IMR-90 (cell line): ENCODE measurements at places on chromosomes 12 and 14. TPM values are rescaled to one million over a fixed set of nuclear protein-coding genes. Genes with fewer than 3 reads are reported as not detected.
A peak's percentile ranks its signal among the peaks of the same experiment; 100 is the strongest.

DNA sequence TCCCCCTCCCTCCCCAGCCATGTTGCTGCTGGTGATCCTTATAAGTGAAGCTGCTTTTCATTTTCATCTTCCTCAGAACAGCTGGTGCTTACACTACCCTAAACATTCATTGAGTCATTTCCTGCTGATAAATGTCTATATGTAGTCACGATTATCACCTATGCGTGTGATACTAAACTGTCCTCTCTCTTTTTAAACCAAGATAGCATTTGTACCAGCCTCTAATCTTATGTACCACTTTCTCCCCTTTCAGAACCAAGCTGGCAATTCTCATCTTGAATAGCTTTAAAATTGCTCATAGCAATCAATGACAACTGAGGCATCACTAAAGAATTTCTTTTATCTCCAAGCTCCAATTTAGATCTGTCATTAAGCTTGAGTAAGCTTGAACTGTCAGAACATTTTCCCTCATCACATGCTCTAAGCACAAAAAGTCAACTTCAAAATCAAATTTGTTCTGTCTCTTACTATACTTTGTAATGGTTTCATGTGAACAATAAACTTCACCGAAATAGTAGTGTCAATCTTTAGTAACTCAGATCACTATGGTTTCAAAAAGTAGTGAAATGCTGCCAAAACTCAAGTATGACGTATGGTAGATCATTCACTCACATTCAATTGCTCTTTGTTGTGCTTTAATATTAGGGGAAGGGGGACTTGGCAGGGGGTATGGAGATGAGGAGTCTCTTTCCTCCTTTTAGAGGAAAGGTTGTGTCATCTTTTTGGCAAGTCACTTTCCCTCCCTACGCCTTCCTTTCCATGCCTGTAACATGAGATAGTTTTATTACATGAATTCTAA, 178.1 kb upstream of the NOVA1 start:
- peak; percentile 36 for DNase-seq

The TMEM233 gene
- not detected in 2 replicates for polyA plus RNA-seq

The HOXC10 gene
- 0.15 TPM in 1 of 2 replicates, not detected in the other for polyA plus RNA-seq

- no peak for DNase-seq
These were observed 3.9 kb upstream of the SPTLC2 start for GRCh38 chr14:77620222-77620870.

- no peak for DNase-seq
These were observed 1482.5 kb upstream of the TMEM132C start for GRCh38 chr12:126784328-126784921.

- no peak for DNase-seq
These were observed 1785.7 kb upstream of the FLRT2 start for GRCh38 chr14:83744224-83744623.

The CD4 gene
- polyA plus RNA-seq, result 15.0 and 15.7 TPM in 2 replicates

- peak; percentile 11 for DNase-seq
These were observed 113.0 kb downstream of the MED13L start for GRCh38 chr12:116164250-116165035.

The PDE3A gene
- polyA plus RNA-seq, result 0.01 and 0.09 TPM in 2 replicates

- DNase-seq, result no peak
These were observed 294.8 kb upstream of the G2E3 start for GRCh38 chr14:30264161-30264560.

- DNase-seq, result no peak
These were observed 1317.6 kb downstream of the TMEM121 start for GRCh38 chr14:106843951-106844483.
